A549 treated with RU486 at 1 μM for 4 hours (cell line): ENCODE measurements at places on chromosomes 3 and 15. TPM values are rescaled to one million over a fixed set of nuclear protein-coding genes. Genes with fewer than 3 reads are reported as not detected.

HEMK1 gene
- 4.4 to 7.4 TPM (median 6.3 TPM) in 5 replicates for total RNA-seq

SEMA5B gene
- total RNA-seq, result 0.07 to 0.47 TPM (median 0.28 TPM) in 5 replicates

APOD gene
- 0.56 to 0.82 TPM (median 0.68 TPM) in 5 replicates for total RNA-seq

TM6SF1 gene
- 0.19 to 0.31 TPM (median 0.28 TPM) in 3 of 5 replicates, not detected in the others for total RNA-seq

CCR3 gene
- total RNA-seq, result not detected in 5 replicates

DHFR2 gene
- total RNA-seq, result 2.7 to 4.3 TPM (median 3.4 TPM) in 5 replicates

ADAMTS9 gene
- 0.54 to 0.87 TPM (median 0.74 TPM) in 5 replicates for total RNA-seq

GADL1 gene
- total RNA-seq, result not detected in 5 replicates

FURIN gene
- 41.1 to 61.8 TPM (median 50.3 TPM) in 5 replicates for total RNA-seq

IP6K2 gene
- 43.9 to 49.0 TPM (median 47.9 TPM) in 5 replicates for total RNA-seq

RBP2 gene
- total RNA-seq, result not detected in 5 replicates

TNNC1 gene
- 1.2 to 1.6 TPM (median 1.3 TPM) in 5 replicates for total RNA-seq

RTP1 gene
- total RNA-seq, result not detected in 5 replicates

STXBP5L gene
- total RNA-seq, result not detected in 5 replicates

NOX5 gene
- 0.19 to 0.38 TPM (median 0.29 TPM) in 5 replicates for total RNA-seq

MME gene
- not detected in 5 replicates for total RNA-seq

GOLGA6B gene
- total RNA-seq, result 0.09 TPM in 1 of 5 replicates, not detected in the others

RASGRP1 gene
- total RNA-seq, result 0.25 to 0.56 TPM (median 0.37 TPM) in 5 replicates

PRSS50 gene
- not detected in 5 replicates for total RNA-seq

UROC1 gene
- total RNA-seq, result not detected in 5 replicates

GATM gene
- total RNA-seq, result 2.2 to 3.0 TPM (median 2.5 TPM) in 5 replicates

MOBP gene
- 0.05 to 0.20 TPM in 2 of 5 replicates, not detected in the others for total RNA-seq
